ENCODE measurements at places on chromosomes 3 and 15. TPM values are rescaled to one million over a fixed set of nuclear protein-coding genes. Genes with fewer than 3 reads are reported as not detected.

The SLC22A14 gene
- not detected for total RNA-seq

- no peak overlapping the region for H3K27ac ChIP-seq
- no peak overlapping the region for H3K4me3 ChIP-seq
- H3K4me1 ChIP-seq, result peaks cover 3% of the 10 kb centered on the region
- no peak for DNase-seq
- no peaks in the 10 kb centered on the region for H3K36me3 ChIP-seq
Observed at GRCh38 chr15:75235760-75236729, 22.1 kb upstream of the GOLGA6C start.

GRCh38 chr15:29789871-29790270 lies 32.4 kb downstream of the TJP1 start:
- H3K27me3 ChIP-seq, result peaks cover 37% of the 10 kb centered on the region
- H3K36me3 ChIP-seq, result no peaks in the 10 kb centered on the region
- no peak overlapping the region for H3K4me3 ChIP-seq
- H3K27ac ChIP-seq, result no peak overlapping the region

- H3K36me3 ChIP-seq, result no peaks in the 10 kb centered on the region
- no peak for DNase-seq
- peaks cover 30% of the 10 kb centered on the region for H3K4me1 ChIP-seq
- H3K27me3 ChIP-seq, result no peaks in the 10 kb centered on the region
- H3K4me3 ChIP-seq, result no peak overlapping the region
Observed at GRCh38 chr3:115164374-115165221, 17.5 kb upstream of the ZBTB20 start.

DNA sequence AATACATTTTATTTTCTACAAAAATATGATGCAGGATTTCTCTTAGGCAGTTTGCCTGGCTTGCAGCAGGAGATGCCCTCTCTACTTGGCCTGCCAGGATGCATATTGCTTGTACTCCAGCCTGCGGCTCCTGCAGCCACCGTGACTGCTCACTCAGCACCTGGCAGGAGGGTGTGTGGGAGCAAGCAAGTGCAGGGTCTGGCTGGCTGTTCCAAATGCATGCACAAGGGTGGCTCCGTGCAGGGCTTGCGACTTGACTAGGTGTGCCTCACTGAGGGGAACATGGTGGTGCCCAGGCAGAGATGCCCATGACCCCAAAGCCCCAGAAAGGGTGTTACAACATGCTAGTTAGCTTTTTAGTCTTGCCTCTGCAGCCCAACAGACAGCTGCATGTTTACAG lies 1240.2 kb upstream of the ALCAM start:
- no peaks in the 10 kb centered on the region for H3K4me1 ChIP-seq
- H3K27ac ChIP-seq, result no peak overlapping the region
- no peaks in the 10 kb centered on the region for H3K27me3 ChIP-seq
- no peaks in the 10 kb centered on the region for H3K36me3 ChIP-seq

All from activated CD4-positive, alpha-beta T cell treated with anti-CD3 and anti-CD28 coated beads for 36 hours (primary cell).